ENCODE measurements at places on chromosomes 3 and 15. TPM values are rescaled to one million over a fixed set of nuclear protein-coding genes. Genes with fewer than 3 reads are reported as not detected.

MAGEL2 gene
- total RNA-seq = not detected

DNAJC13 gene
- total RNA-seq = 31.0 TPM

TICRR gene
- 18.5 TPM for total RNA-seq

CCR1 gene
- total RNA-seq = 20.0 TPM

GRCh38 chr3:42486814-42487565 lies 15.5 kb upstream of the VIPR1 start:
- no peak overlapping the region for H3K27ac ChIP-seq
- H3K36me3 ChIP-seq = no peaks in the 10 kb centered on the region
- DNase-seq = no peak
- no peak overlapping the region for H3K4me3 ChIP-seq
- H3K4me1 ChIP-seq = peaks cover 2% of the 10 kb centered on the region

- H3K4me1 ChIP-seq = peaks cover 2% of the 10 kb centered on the region
- no peaks in the 10 kb centered on the region for H3K36me3 ChIP-seq
- no peak overlapping the region for H3K27ac ChIP-seq
- no peak for DNase-seq
- no peak overlapping the region for H3K4me3 ChIP-seq
These were observed 281.8 kb upstream of the TGFBR2 start for GRCh38 chr3:30324587-30324986.

- no peak overlapping the region for H3K27ac ChIP-seq
- H3K36me3 ChIP-seq = no peaks in the 10 kb centered on the region
- DNase-seq = no peak
- no peak overlapping the region for H3K4me3 ChIP-seq
- no peaks in the 10 kb centered on the region for H3K27me3 ChIP-seq
- H3K4me1 ChIP-seq = no peaks in the 10 kb centered on the region
These were observed 25.7 kb upstream of the GOLIM4 start for GRCh38 chr3:168121184-168122017.

- peaks cover 10% of the 10 kb centered on the region for H3K36me3 ChIP-seq
- no peak overlapping the region for H3K27ac ChIP-seq
- DNase-seq = no peak
These were observed 75.1 kb downstream of the SLC12A8 start for GRCh38 chr3:125137358-125138033.

Data from activated CD4-positive, alpha-beta memory T cell treated with anti-CD3 and anti-CD28 coated beads, Interleukin-2, amount 10 ng/mL, durations not matched to agents 7 days and 5 days (primary cell).